Suprapubic skin (tissue), 4 donors: ENCODE measurements at places on chromosomes 12 and 14. TPM values are rescaled to one million over a fixed set of nuclear protein-coding genes. Genes with fewer than 3 reads are reported as not detected.

DNA sequence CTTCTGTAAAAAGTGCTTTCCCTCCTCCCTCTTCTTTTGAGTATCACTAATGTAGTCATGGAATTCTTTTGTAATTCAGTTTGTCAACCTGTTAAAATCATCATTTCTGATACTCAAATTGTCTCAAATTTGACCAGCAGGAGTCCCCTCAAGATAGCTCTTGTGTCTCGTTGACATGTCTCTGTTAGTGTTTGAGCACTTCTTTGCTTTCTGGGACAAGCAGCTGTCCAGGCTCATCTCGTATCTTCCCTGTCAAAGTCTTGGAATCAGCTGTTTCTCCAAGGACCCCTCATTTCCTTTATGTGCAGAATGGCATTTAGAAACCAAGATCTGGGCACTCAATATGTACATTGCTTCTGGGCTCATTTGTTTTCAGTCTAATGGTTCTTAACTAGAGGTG lies 10.7 kb downstream of the CIPC start:
- no peak for DNase-seq

Gene BMP4
- 23.7 TPM for total RNA-seq

- no peak for DNase-seq
Measured at GRCh38 chr12:121494093-121494787, 86.6 kb downstream of the KDM2B start.

DNA sequence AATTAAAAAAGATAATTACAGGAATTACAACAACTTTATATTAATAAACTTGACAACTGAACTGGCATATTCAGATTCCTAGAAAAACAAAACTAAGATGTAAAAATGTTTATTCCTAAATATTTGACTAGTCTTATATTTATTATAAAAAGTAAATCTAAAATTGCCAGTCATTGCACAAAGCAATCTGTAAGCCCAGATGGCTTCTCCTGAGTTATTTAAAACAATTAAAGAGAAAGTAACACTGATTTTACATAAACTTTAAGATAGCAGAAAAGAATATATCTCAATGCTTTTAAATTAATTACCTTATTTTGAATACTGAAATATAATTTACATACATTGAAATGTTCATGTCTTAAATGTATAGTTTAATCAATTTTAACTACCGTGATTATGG lies 434.1 kb upstream of the RPL10L start:
- DNase-seq, result no peak

GRCh38 chr12:106956048-106956578 lies 406 bp downstream of the TMEM263 start:
- DNase-seq, result peak; percentile 86

DNA sequence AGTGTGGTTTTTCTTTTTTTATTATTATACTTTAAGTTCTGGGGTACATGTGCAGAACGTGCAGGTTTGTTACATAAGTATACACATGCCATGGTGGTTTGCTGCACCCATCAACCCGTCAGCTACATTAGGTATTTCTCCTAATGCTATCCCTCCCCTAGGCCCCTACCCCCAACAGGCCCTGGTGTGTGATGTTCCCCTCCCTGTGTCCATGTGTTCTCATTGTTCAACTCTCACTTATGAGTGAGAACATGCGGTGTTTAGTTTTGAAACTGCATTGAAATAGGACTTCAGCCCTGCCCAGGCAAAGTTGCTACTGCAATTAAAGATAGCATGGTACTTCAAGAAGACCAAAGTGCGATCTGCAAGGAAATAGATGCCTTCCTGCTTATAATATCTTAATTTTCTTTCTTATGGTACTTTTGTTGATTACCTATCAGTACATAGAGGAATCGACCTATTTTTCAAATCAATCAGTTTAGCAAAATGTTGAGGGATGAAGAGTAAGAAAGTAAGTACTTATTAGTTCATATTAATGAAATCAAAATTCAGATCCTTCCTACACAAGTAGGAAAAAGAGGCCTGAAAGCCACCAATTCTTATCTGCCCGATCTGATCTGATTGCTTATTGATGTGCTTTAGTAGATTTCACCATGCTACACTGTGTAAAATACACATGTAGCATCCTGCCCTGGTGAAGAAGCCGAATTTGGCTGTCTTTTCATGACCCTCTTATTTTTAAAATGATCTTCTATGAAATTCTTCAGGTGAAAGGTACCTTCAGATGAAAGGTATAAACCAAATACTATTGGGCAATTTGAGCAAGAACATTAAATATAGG lies 1.6 kb downstream of the LTA4H start:
- no peak for DNase-seq
